ENCODE measurements at places on chromosomes 2 and 18.

- DNase-seq, result peak; percentile 60
Observed at GRCh38 chr2:100321866-100322820, at the start of gene LONRF2. TSS of gene LONRF2 (minus strand) at chr2:100322501. CDS start at chr2:100322093, 408 bp downstream.

DNA sequence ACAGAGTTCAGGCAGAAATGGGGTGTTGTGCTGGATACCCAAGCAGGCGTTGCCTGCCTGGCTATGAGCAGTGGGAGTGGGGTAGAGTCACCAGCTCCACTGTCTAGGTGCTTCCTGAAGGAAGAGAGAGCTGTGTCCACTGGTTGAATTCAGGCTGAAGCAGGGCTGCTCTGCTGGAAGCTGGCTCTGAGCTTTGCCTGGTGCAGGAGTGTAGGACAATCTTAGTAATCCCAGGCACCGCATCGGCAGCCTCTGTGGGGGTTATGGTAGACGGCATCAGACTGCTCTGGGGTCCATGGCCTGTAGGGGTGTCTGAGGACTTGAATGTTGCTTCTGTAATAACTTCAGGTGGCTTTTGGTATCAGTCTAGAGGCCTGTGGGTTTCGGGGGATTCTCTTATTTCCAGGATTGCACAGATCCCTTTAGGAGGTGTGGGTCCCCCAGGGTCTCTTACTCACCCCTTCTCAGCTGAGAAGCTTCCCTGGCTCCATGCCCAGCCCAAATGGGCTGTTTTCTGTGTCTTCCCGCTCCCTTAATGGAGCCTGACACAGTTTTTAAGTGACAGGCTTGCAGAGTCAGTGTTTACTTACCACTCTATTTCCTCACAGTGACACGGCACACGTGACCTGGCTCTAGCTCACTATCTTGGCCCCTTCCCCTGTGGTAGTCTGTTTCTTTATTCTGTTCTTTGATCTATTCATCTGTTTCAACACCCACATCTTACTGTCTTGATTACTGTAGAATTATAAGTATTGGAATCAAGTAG is 644.3 kb downstream of the CBLN2 start:
- DNase-seq, result no peak

DNA sequence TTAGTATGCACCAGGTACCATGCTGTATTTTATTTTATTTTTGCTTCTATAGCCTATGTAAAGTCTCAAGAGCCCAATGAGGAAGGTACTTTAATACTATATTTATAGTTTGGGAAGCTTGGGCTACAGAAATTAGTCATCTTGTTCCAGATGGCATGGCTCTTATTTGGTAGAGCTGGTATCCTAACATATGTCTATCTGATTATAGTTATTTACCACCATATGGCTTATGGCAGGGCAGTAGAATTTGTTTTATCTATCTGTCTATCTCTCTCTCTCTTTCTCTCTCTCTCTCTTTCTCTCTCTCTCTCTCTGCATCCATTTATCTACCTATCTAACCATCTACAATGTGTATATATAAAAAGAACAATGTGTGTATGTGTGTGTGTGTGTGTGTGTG is 1293.7 kb upstream of the SLC39A10 start:
- no peak for DNase-seq

DNA sequence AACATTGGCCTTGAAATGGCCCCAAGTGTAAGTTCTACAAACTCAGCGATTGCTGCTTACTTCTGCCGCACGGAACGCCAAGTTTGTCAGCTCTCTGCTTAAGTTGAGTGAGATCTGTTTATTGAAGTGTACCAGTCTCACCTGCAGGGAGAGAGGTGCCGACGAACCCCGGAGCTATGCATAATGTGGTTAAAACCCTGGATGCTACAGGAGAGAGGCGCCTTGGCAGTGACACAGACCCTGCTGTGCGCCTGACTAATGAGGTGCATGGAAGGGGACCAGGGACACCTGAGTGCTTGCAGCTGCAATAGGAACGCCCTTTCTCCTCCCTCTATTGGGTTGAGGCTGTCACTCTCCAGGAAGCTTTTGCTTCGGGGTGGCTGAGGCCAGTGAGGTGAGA is 979 bp downstream of the SLC9A2 start:
- no peak for DNase-seq

DNA sequence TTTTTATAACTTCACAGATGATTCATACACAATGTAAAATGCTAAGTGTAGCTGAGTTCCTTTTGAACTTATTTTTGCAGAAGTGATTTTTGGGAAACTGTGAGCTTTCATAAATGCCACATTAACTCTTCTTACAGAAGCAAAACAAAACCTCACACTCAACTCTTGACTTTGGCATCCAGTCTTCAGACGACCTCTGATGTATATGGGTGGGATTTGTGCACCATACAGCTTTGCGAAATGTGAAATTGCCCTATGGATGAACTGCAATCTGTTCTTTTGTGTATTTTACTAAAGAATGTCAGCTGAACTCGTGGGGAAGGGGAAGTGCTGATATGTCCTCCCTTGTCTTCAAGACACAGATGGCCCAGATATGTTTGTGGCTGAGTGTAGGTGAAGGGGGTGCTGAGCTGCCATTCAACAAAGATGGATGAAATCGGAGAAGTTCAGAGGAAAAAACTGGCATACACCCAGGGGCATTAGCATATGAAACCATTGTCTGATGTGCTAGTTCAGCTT is 218.3 kb downstream of the PTGR3 start:
- no peak for DNase-seq

DNA sequence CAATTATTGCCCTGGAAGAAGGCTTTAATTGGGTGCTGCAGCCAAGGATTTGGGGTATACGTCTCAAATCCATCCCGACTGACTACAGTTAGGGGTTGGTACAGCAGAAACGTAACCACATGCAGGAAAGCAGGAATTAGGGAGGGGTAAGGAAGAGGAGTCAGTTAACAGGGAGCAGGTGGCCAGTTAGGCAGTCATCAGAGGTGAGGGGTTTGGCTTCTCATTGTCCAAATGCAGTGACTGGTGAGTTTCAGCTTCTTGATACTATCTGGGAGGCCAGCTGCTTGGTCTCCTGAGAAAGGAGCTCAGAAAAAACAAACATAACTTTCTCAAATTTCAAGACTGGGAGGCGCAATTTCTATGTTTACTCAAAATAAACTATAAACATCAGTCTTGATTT is 38.8 kb upstream of the UBE2F start:
- DNase-seq, result no peak

DNA sequence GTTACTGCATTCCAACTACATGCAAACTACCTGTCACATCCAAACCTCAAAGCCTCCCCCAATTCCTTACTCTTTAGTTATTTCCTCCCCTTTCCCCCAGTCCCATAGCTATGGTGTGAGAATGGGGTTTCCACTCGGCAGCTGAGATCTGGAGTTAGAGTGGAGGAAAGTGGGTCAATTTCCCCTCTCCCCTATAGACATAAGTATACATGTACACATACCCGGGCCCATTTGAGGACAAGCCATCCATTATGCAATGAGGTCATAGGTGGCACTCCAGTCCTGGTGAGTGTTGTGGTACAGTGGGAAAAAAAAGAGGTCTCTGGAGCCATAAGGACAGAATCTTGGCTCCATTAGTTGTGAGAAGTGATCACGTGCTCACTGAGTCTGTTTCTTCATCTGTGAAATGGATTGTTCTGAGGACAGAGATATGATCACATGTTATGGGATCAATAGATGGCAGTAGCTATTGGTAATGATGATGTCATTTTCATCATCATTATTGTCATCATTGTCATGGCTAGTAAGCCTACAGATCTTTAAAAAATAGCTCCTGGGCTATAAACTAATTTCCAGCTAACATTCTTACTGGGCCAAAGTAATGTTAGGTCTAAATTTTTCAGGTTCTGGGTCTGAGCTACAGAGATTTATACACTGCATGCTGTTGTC is 119.0 kb downstream of the BCL2L11 start:
- no peak for DNase-seq

DNA sequence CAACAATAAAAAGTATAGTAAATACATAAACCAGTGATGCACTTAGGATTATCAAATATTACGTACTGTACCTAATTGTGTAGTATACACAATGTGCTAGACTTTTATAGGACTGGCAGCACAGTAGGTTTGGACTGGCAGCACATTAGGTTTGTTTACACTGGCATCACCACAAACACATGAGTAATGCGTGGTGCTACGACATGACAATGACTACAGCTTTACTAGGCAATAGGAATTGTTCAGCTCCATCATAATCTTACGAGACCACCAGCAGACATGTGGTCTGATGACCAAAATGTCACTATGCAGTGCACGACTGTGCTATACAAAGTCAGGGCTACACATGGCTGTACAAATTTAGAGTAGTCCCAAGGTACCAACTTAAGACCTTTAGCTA is 2.3 kb downstream of the MBOAT2 start:
- no peak for DNase-seq

GRCh38 chr2:78984386-78984785 is 41.1 kb upstream of the REG3G start:
- DNase-seq, result no peak

DNA sequence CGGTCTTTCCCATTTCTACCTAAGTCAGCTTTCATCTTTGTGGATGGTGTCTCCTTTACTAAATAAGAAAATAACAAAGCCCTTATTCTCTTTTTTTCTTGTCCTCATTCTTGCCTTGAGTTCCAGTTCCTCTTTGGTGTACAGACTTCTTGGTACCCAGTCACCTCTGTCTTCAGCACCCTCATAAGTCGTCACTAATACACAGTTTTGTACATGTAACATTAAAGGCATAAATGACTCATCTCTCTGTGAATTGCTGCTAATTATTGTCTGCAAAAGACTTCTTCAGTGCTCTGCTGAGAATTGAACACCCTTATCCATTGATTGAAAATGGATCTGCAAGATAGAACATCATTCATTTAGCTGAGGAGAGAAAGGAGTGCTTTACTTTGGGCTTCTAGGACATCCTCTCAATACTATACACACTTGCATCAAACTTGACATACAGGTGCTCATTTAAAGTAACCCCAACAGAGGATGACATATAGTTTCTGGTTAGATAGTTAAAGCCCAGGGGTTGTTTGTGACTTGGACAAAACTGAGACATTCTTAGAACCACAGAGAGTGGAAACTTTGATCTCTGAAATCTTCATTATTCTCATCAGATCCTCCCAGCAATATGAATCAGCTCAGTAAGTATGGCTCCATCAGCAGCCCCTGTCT is 97.0 kb downstream of the XRCC5 start:
- no peak for DNase-seq

DNA sequence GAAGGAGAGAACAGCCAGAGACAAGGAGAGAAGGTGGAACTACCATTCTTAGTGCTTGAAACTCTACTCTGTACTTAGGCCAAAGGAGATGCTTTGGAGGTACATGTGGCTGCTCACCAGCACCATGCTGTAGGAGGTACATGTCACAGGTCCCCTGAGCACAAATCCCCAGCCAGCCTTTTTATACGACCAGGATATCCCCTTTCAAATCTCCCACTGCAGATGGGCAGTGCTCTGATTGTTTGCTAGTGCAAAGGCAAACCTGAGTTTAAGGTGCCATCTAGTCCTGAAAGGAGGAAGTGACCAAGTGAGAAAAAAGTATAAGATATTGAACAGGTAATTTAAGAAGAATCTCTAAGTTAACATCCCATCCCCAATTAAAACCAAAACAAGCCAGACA is 17.1 kb upstream of the TTC21B start:
- DNase-seq, result no peak

- peak; percentile 91 for DNase-seq
Observed at GRCh38 chr2:134917888-134918525, 615 bp upstream of the CCNT2 start.

- no peak for DNase-seq
Observed at GRCh38 chr2:207887500-207887899, 117.8 kb upstream of the FZD5 start.

GRCh38 chr2:191349990-191350389 is 104.8 kb downstream of the MYO1B start:
- DNase-seq, result no peak

Data from head of caudate nucleus (tissue), 42 donors.